ENCODE measurements at places on chromosomes 2 and 18.

DNA sequence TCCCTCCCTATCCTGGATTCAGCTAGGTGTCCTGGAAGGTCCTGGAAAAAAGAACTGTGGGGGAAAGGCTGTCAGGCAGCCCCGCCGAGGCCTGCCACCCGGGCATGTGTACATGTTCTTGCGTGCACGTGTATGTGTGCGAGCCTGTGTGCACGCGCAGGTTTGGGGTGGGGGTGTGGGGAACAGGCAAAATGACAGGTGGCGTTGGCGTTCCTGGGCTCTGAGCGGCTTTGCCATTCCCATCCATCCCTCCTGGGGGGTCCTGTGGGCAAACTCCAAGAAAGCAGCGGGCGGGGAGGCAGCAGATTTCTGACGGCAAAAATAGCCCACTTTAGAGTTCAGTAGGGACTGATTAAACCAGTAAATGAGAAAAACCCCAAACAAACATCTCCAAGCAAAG is 35.6 kb downstream of the EMX1 start:
- DNase-seq: no peak

DNA sequence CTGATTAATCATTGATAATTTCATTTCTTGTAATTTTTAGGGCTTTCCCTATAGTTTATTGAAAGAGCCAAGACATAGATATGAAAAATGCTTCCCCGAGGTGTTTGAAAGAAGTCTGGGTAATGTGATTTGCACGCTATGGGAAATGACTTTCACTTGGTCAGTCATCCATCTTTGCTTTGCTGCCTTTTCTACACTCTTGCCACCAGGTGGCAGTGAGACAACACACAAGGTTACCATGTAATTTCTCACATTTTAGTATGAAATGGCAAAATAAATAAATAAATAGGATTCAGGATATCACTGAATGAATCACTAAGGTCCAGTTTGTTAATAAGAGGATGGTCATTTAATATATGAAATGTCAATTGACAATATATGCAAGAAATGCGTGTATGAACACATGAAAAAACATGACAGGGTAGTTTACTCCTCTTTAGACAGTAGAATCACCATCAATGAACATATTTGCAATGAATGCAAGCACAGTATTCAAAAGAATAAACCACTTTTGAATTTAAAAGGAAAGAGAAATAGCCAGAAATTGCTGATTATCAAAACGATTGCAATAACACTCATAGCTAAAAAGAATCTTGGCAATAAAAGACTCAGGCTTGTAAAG is 52.2 kb upstream of the KCNH7 start:
- DNase-seq: peak; percentile 40

- DNase-seq: no peak
Observed at GRCh38 chr18:23730857-23731256, 41.6 kb downstream of the LAMA3 start.

DNA sequence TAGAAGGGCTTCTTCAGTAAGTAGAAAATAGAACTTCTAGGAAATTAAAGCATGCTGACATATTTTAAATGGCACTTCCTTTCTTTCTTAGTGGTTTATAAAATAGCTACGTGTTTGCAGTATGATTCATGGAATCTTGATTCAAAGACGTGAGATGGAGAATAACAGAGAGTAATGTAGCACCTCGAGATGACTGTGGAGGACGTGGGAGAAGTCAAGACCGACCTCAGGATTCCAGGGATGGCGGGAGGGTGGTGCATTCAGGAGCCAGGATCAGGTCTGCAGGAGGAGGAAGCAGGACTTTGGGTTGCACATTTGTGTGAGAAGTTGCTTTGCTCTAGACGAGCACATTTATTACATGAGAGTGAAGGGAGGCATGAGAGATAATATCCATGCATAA is 56.0 kb downstream of the DCDC2C start:
- DNase-seq: no peak

GRCh38 chr18:45930963-45931362 is 36.2 kb downstream of the EPG5 start:
- no peak for DNase-seq

DNA sequence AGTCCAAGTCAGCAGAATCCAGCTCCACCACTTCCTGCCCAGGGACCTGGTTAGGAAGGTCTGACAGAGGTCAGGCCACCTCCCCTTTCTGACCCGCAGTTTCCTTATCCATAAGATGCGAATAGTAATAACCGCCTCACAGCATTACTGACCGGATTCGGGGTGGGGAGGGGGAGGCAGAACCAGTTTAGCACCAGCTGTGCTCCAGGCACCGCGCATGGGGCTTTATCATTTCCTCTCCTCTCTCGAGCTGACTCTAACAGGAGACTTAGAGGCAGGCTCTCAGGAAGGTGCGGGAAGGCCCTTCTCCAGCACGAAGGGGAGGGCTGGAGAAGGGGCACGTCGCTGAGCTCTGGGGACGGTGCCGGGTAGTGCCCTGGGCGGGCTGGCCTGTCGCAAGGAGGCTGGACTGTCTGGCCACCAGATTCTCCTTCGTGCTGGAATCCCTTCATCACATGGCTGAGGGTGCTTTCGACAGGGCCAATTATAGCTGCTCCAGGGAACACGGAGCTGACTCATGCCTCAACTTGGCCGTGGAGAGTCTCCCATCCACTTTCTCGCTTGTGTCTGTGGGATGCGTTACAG is 5.7 kb downstream of the EHD3 start:
- DNase-seq: no peak

DNA sequence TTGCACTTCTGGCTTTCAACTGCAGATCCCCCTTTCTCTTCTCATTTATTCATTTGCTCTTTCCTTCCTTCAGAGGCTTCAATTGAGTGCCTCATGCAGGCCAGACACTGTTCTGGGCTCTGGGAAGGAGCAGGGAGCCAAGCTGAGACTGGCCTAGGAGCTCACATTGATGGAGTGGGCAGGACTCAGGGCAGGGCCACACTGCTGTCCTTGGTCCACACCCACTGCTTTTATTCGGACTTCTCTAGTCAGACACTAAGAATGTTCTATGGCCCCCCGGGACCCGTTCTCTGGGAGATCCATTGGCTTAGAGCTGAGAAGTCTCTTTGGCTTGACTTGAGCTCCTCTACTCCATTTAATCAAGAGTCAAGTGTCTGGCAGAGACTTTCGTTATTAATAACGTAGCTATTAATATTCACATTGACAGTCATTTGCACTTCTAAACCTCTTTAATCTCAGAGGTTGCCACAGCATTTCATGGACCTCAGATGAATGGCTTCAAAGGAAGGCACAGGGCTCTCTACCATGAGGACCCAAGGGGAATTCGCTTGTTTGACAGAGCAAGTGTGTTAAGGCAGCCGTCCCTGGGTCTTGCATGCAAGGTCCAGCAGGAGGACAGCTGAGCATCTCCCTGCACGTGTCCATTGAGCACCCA is 20.1 kb downstream of the SH3RF3 start:
- DNase-seq: no peak

DNA sequence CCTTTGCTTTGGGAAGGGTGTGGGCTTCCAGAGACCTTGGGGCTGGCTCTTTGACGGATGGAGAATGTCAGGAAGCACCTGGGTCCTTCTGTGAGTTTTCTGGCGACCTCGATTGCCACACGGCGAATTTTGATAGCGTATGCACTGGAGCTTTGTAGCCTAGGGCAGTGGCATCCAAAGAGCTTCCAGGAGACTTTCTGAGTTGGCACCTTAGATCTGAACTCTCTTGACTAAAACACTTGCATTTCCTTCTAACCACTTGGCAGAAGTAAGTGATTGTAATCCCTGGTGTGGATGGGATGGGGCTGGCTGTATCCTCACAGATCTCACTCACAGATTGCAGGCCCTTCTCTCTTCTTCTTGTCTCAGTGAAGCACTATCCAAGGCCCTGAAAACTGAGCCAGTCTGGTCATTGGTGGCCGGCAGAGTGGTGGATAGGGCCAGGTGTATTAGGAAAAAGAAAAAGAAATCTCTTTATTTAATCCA is 7.8 kb downstream of the RNF144A start:
- no peak for DNase-seq

DNA sequence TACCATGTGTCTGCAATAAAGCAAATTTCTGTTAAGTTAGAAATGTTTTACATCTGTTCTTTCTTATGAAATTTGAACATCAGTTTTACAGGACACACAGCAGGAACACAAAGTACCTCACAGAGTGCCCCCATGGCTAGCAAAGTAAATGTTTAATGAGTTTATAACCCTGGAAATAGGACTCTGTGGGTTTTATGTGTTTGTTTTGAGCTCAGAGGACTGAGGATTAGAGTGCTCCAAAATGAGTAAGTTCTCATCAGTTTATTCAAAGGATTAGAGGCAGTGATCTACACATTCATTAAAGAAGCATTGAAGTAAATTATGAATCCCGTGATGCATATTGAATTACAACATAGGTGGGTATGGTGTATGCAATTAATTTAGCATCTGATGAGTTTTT is 281.8 kb downstream of the GULP1 start:
- DNase-seq: peak; percentile 79

DNA sequence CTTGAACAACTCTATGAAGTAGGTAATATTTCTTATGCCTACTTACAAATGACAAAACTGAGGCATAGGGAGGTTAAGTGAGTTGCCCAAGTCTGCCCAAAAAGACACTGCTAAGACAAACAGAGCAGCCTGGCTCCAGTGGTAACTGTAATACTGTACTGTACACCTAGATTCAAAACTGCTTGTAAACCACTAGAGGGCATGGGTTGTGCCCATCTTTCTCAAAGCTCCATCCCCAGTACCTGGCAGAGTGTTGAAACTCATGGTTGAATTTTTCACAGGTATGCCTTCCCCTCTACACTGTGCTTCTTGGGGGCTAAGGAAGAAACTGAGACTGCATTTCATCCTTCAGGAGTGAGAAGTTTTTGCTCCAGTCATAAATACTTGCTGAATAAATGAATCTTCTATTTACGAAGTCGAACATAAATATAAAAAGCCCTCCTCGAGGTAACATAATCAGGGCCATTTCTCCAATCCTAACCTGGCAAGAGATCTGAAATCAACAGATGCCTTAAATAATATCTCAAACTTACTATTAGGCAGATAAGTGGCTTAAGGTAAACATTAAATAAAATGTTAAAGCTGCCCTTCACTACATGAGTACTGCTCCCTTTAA is 2.0 kb downstream of the PPP4R1 start:
- no peak for DNase-seq

GRCh38 chr18:58593938-58594337 is 35.0 kb downstream of the ALPK2 start:
- DNase-seq: no peak

DNA sequence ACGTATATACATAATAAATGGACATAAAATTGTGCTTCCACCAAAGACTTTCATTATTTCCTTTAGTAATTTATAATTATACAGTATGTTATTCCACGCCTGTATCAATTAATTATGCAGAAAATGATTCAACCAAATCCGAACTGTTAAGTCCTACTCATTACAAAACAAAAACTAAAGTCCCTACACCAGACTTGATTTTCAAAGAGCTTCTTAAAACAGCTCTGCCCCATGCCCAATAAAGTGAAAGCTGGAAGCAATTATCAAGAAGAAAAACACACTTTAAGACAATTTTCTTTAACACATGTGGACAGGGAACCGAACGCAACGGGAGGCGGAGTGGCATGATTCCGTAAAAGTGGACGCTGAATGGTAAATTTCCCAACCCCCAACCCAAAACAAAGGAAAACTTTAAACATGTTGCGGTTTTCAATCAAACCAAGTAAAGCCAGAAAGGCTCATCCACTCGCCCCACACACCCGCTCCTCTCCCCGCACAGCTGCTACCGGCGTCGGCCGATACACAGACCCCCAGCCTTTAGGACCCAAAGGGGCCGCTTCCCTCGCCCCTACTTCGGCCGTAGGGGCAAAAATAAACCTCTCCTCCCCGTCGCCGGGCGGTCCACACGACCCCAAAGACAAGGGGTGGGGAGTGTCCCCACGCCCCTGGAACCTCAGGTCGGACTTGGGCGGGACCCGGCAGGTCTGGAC is 705 bp downstream of the YES1 start:
- no peak for DNase-seq

DNA sequence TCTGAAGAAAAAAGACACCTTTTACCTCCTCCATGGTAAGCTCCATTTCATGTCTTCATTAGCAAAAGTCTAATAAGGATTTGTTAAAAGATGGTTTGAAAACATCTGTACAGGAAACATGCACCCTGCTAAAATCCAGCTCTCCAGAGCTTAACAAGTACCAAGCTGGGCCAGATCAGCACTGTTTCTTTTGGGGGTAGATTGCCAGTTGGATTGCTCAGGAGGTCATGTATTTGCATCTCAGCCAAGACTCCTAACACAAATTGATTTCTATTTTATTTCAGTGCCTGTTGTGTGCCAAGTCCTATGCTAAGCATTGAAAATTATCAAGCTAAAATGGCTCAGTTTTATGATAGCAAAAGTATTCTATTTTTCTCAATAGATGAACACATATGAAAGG is 3.4 kb upstream of the TMEM182 start:
- DNase-seq: no peak

DNA sequence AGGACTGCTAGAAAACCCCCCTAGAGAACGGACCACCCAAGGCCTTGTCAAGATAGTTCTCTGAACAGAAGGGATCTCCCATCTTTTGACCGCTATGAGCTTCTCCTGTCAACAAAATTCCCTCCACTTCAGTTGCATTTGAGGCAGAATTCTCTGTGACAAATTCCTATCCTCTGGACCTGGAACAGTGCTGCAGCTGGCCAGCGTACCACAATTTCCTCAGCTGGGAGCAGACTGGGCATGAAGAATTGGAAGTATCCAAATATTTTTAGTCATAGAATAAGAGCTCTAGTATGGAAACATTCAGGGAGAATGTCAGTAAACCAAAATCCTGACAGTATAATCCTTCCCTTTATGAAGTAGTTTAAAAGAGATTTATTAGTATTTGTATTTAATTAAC is 147.1 kb upstream of the BOD1L2 start:
- DNase-seq: no peak
